ENCODE measurements at places on chromosomes 6 and 20.

GRCh38 chr6:129498541-129498940 is 211.4 kb downstream of the ARHGAP18 start:
- no peak for DNase-seq

DNA sequence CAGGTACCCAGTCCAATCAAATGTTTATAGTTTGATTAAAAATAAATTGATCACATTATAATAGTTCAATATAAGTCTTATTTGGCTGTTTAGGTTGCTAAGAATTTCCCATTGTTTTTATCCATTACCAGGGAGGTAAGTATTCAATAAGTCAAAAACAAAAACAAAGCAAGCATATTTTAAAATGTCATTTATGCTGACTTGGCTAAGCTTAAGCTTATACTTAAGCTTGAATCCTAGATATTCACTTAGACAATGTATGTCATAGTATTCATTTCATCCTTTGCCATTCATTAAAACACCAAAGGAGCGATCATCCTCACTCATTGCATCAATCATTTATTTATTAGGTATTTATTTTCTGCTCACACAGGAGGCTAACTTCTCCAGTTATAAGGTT is 144.9 kb downstream of the PRL start:
- DNase-seq = no peak

DNA sequence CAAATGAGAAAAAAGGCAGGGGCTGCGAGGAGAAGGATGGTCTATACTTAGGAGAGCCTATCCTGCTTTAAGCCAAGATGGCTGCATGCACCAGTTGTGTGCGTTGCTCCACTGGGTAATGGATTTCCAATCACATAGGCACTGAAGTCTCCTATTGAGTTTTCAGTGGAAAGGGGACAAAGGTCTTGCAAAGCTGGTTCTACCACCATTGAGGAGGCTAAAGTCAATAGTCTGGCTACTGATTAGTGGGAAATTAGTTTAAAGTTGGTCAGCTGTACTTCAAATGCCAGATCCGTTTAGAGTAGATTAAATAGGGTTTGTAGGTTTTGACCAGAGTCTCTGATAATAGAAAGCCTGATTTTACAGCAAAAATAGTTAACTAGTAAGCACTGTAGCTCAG is 104.9 kb downstream of the SESN1 start:
- no peak for DNase-seq

GRCh38 chr6:116390581-116390980 is 19.8 kb downstream of the DSE start:
- no peak for DNase-seq

GRCh38 chr6:37477656-37478435 is 21.8 kb downstream of the CCDC167 start:
- DNase-seq = no peak

- DNase-seq = no peak
Observed at GRCh38 chr6:165091121-165091785, 218.2 kb downstream of the C6orf118 start.

DNA sequence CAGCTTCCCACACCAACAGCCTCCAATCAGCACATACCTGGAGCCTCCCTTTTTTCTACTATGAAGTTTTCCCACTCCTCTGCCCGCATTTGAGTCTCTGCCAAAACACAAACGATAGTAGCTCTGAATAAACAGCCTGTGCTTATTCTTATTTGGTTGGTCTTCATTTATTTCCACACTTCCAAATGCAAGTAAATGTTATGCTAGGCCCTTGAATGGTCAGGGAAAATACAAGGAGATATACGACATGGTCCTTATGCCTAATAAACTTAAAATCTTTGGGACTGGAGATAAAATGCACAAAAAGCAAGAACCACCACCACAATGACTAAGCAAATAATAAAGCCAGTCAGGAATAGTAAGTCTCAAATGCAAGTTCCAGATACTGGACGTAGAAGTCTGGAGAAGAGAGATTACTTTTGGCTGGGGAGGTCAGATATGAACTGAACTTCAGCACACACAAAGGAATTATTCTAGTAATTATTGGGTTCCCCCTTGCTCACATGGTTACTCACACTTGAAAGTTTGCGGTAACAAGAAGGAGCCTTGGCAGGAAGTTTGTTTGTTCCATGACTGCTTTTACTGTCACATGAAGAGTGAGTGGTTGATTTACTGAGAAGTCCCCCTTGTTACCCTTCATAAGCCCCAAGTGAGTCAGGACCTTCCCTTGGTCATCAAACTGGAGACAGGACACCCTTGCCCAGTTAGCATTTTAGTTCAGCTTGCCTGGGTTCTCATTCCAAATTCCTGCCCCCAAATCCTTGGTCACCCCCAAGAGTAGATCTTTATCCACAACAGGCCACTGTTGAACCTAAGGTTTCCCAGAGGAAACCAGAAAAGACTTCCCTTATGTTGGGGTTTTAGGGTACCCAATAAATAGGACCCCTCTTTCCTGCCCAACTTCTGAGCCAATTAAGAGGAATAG is 511.2 kb upstream of the JARID2 start:
- DNase-seq = no peak

GRCh38 chr6:88599571-88599970 is 363.8 kb downstream of the RNGTT start:
- DNase-seq = no peak
